Left renal pelvis (tissue), 4 donors: ENCODE measurements at places on chromosomes 1 and 21. TPM values are rescaled to one million over a fixed set of nuclear protein-coding genes. Genes with fewer than 3 reads are reported as not detected.

DNA sequence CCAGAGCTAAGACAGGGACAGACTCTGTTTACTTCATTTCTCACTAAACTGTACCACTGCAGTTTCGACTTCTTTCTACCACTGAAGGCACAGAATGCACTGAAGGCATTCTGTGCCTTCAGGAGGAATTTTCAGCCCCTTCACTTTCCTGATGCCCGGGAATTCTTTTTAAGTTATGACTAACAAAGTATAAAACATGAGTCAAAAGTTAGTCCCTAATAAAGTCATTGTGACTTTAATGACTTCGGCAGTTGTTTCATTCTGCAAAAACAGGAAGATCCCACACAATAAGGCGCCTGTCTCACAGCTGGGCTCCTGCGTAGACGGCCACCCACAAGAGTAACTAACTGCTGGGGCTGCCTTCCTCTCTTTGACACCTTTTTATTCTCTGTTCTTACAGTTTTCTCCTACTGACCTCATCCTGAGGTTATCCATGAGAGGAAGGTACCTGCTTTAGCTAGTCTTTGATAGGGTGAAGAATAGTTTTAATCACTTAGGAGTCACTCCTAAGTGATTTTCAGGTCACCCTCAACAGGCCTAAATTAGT, 183.9 kb upstream of the SGIP1 start:
- DNase-seq = no peak

DNA sequence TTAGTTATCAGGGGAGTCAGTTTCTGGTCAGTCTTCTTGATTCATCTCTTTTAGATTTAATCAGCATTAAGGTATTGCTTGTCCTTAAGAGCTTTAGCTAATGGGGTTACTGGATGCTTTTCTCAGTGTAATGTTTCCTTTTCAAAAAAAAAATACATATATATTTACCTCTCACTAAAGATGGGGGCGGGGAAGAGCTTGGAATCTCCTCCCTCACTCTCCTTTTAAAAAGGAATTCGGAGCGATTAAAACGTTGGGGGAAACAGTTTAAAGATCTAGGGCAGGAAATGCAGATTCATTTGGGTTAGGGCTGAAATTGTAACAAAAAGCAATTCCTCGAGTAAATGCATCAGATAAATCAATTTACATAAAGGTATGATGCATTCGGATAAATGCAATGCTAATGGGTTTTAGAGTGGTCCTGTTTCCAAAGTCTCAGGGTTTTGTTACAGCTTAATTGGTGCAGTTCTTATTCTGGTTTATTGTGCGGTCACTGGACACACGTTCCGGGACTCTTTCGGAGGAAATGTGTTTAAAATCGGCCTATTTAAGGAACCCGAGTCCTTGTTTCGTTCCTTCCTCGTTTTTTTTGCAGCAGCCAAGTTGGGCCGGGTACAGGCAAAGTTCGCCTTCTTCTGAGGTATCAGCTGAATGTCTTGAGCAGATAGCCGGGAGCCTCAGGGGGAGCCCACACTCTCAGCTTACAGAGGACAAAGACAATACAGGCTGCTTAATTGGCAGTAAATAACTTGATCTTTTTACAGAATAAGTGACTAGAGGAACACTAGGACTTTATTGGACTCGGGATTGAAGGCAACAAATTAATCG, 1.6 kb downstream of the LMO4 start:
- no peak for DNase-seq

GRCh38 chr1:95512925-95513324, 278.9 kb downstream of the RWDD3 start:
- DNase-seq = no peak

- no peak for DNase-seq
Measured at GRCh38 chr1:151475175-151475574, 15.9 kb upstream of the POGZ start.

- no peak for DNase-seq
Measured at GRCh38 chr1:2377751-2378440, 13.5 kb downstream of the MORN1 start.

DNA sequence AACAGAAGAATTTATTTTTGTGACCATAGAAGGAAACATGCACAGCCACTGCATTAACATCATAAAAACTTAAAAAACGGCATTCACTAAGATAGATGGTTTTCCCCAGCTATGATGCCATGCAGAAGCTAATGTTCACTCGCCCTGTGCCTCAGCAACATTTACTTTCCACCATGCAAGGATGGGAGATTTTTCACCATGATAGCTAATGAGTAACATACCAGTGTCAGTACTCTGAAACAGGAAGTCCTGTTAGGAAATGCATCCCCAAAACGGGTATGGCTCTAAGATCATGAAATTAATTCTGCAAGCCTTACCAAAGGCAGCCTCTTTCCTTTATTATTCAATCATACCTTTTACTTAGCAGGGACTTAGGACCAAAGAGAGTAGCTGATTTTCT, 17.5 kb upstream of the VAMP3 start:
- no peak for DNase-seq

- no peak for DNase-seq
Measured at GRCh38 chr1:39272798-39273469, 68.4 kb downstream of the MACF1 start.

GRCh38 chr1:219824338-219824737, 104.0 kb downstream of the SLC30A10 start:
- DNase-seq = no peak

DNA sequence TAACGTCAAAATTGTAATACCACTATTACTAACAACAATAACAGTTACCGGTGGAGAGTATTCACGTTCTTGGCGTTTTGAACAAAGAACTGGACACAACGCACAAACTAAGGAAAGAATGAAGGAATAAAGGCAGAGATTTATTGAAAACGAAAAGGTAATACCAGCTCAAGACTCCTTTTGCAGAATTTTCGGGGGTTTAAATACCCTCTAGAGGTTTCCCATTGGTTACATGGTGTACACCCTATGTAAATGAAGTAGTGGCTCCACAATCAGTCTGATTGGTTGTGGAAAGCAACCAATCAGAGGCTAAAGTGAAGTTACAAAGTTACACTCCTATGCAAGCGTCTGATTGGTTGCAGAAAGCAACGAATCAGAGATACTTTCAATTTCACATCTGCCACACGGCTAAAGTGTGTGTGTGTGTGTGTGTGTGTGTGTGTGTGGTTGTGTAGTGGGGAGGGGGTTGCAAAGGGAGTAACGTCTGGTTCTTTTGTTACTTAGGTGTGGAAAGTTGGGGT, 1.1 kb upstream of the GTF2B start:
- no peak for DNase-seq

- no peak for DNase-seq
Measured at GRCh38 chr1:156429313-156430060, 60.5 kb downstream of the RHBG start.

- DNase-seq = no peak
Measured at GRCh38 chr21:42541174-42541573, 27.5 kb downstream of the SLC37A1 start.

- no peak for DNase-seq
Measured at GRCh38 chr1:204980840-204981405, 62.1 kb upstream of the CNTN2 start.

GRCh38 chr21:46336603-46337002, 12.6 kb downstream of the PCNT start:
- DNase-seq = no peak

GRCh38 chr1:59565611-59566410, 248.9 kb upstream of the HOOK1 start:
- no peak for DNase-seq

GRCh38 chr1:81237473-81238089, 563.2 kb upstream of the ADGRL2 start:
- DNase-seq = no peak

DNA sequence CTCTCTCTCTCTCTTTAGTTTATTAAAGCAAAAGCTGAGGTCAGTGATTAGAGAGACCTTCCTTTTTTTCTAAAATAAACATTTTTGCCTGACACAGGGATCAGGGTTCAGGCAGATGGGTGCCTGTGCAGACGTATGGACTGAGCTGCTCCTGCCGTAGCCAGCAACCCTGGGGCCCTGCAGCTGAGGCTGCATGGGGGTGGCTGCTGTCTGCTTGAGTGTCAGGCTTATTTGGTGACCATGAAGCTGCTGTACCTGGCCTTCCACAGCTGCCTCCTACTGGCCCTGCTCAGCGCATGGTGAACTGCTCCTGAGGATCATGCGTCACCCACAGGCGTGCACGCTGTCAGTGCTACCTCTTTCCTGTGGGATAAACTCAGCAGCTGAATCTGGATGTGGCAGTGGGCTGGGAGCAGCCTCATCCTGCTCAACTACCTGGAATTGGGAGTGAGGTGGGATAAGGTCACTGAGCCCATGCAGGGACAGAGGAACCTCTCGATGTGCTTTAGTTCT, 35.1 kb downstream of the GNG4 start:
- DNase-seq = no peak

The LDLRAD1 gene
- polyA plus RNA-seq = not detected

The TRIM58 gene
- 1.7 TPM for polyA plus RNA-seq

The ST6GALNAC3 gene
- 27.3 TPM for polyA plus RNA-seq

The NDUFS5 gene
- 323 TPM for polyA plus RNA-seq

The S100A14 gene
- 29.2 TPM for polyA plus RNA-seq

The CTH gene
- 4.1 TPM for polyA plus RNA-seq

The AGBL4 gene
- 1.3 TPM for polyA plus RNA-seq
